ENCODE measurements at places on chromosomes 4 and X.

DNA sequence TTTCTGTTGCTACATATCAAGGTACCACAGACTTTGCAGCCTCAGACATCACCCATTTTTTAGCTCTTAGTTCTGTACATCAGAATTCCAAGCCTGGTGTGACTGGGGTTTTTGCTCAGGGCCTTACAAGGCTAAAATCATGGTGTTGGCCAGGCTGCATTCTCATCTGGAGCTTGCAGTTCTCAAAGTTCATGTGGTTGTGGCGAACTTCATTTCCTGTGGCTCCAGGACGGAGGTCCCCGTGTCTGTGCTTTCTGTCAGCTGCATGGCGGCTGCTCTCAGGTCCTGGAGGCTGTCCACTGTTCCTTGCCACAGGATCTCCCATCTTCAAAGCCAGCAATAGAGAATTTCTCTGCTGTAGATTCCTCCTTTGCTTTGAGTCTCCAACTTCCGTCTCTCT, 157.4 kb downstream of the STIM2 start:
- DNase-seq: no peak

- no peak for DNase-seq
Measured at GRCh38 chr4:44487341-44487740, 38.7 kb upstream of the KCTD8 start.

- DNase-seq: no peak
Measured at GRCh38 chr4:100510551-100510950, 7.3 kb downstream of the EMCN start.

DNA sequence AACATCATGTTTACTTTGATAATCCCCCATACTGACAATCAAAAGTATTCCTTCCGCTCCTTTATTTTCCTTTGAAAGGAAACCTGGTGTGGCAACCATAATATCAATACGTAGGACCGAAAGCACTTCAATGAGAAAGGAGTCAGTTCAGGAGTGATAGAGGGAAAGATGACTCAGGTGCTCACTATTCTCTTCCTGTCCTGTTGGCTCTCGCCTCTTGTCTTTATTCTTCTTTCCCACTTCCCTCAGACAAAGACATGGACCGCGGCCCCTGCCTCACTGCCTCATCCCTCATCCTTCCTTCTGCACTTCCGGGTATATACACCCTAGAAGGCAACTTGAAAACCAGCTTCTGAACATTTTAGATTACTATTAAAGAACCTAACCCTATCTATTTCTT, 49.8 kb upstream of the TNIP3 start:
- no peak for DNase-seq

DNA sequence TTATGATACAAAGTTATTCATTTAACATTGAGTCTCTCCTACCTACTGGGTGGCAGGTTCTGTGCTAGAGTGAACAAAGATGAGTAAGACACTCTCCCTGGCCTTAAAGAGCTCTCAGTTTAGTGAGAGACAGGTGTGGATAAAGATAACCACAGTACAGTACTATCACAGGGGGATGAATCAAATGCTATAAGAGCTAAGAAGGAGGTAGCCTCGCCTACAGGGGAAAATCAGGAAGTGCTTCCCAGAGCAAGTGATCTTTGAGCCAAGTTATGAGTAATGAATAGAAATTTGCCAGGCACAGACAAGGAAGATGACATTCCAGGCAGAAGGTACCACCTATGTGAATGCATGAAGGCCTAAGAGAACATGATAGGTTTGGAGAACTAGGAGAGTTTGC, 3.4 kb upstream of the IGBP1 start:
- DNase-seq: no peak

- DNase-seq: peak; percentile 48
Measured at GRCh38 chrX:70033348-70034051, 16.2 kb downstream of the AWAT2 start.

GRCh38 chrX:78066110-78066509, 37.9 kb upstream of the PGK1 start:
- DNase-seq: no peak

DNA sequence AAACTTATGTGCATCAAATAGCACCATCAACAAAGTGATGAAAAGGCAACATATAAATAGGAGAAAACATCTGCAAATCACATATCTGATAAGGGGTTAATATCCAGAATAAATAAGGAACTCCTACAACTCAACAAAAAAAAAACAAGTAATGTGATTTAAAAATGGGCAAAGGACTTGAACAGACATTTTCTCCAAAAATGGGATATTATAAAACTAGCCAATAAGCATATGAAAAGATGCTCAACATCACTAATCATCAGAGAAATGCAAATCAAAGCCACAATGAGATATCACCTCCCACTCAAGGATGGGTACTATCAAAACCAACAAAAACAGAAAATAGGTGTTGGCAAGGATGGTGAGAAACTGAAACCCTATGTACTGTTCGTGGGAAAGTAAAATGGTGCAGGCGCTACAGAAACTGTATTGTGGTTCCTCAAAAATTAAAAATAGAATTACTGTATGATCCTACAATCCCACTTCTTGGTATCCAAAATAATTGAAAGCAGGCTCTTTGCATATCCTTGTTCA, 2.4 kb downstream of the DNAJB14 start:
- no peak for DNase-seq
